ENCODE measurements at places on chromosomes 5 and 9.

DNA sequence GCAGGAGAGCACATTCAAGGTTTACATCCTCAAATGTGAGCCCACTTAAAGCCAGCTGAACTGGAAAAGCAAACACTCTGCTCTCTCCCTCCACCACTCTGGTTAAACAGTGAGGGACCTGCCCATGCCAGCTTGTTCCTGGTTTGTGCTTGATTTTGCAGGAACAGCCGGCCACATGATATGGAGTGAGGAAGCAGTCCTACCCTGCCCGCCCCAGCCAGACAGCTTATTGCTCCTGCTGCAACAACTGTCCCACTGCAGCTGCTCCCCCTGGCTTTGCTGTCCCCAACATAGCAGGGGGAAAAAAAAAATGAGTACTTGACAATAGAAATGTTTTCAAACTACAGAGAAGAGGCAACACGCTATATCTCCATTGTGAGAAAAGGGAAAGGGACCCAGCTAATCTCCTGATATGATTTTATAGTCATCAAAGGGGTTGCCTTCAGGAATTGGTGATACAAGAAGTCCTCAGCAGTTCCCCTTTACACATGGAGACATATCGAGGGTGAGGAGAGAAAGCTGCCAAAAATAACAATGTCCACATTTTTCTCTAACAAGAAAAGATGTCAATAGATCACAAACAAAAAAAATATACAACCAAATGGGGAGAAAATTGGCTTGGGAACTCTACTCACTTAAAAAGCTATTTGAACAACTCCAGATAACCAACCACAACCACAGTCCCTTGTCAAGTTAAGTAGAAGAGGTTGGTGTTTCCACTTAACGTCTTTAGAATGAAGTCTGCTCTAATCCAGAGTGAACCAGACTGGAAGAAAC, 4.6 kb downstream of the MYO10 start:
- peak; percentile 45 for DNase-seq

DNA sequence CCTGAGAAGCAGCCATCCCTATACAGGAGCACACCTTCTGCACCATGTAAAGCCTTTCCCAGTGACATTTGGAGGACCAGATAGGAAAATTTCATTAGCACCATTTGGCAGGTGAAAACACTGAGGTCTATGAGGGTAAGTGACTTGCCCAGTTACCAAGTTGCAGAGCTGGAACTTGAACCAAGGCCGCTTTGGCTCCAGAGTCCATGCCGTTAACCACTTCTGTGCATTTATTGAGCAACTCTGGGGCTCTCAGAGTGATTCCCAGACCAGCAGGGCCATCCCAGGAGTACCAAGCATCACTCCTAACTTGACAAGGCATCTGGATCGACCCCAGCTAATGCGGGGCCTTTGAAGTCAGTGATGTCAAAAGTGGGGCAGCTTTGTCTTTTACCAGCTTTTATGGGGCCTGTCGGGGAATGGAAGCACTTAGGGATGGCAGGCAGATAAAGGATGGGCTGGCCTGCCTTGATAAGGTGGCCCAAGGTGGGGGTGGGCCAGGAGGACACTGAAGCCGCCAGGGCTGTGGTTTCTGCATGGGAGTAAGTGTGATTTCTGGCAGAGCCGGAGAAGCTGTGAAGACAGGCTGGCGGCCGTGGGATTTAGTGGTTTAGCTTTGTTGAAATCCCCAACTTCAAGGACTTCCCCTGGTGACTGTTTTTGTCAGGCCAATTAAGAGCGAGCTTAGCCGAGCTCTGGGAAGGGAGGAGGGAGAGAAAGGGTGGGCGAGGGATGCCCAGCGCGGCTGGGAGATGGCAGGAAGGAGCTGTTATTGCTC, 127.3 kb downstream of the MACROH2A1 start:
- DNase-seq: peak; percentile 31

GRCh38 chr5:51185850-51186329, 197.4 kb upstream of the ISL1 start:
- peak; percentile 1 for DNase-seq

GRCh38 chr9:121196389-121196788, 5.3 kb downstream of the RAB14 start:
- no peak for DNase-seq

DNA sequence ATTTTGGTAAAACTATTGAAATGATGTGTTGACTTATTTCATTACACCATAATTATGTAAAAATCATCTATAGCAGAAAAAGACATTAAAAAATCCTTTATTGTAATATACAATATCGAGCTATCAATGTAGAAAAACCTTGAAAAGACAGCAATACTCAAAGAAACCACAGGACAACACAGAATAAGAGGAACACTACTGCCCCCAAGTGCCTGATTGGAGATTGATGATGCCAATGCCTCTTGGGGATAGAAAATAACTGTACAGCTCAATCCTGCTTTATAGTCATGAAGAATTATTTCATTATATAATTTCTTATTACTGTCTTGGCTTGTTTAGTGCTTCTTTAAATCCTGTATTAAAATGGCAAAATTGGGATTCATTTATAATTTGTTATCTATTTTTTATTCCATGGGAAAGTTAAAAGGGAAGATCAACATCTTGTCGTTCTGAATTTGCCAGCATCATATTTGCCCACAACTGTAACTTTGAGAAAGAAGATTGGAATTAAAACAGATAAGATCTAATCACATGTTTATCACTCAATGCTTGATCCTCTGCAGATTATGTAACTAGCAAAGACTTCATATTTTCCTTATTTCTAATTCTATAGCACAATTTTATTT, 337.5 kb downstream of the CDH9 start:
- DNase-seq: peak; percentile 10

DNA sequence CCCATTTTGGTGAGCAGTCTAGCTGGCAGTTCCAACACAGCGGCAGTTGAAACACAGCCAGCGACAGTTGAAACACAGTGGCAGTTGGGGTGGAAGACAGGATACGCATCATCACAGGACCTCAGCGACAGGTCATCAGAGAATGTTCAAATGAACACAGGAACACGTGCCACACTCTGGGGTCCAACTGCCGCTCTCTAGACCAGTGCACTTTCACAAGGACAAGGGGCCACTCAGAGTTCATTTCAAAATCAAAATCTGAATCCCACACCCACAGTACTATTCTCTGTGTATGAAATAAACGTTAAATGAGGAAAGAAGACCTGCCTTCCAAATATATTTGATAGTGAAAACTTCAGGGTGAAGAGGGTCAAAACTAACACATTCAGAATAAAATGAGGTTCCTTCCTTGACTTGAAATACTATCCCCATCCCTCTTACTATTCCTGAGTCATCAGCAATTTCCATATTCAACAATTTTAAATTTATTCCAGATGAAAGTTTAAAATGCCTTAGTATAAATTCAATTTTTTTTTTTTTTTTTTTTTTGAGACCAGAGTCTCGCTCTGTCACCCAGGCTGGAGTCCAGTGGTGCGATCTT, 53.0 kb upstream of the SIMC1 start:
- DNase-seq: no peak

GRCh38 chr5:177296581-177296980, 6.9 kb downstream of the RAB24 start:
- no peak for DNase-seq

Measured in muscle of back (tissue), 13 donors.